ENCODE measurements at places on chromosomes 3 and 15. TPM values are rescaled to one million over a fixed set of nuclear protein-coding genes. Genes with fewer than 3 reads are reported as not detected.

RBPMS2 gene
- total RNA-seq: 38.8 TPM

GRCh38 chr3:105503191-105503593 lies 136.5 kb downstream of the ALCAM start:
- DNase-seq: peak; percentile 12
- H3K36me3 ChIP-seq: no peaks in the 10 kb centered on the region
- H3K27me3 ChIP-seq: no peaks in the 10 kb centered on the region
- H3K27ac ChIP-seq: no peak overlapping the region

DNA sequence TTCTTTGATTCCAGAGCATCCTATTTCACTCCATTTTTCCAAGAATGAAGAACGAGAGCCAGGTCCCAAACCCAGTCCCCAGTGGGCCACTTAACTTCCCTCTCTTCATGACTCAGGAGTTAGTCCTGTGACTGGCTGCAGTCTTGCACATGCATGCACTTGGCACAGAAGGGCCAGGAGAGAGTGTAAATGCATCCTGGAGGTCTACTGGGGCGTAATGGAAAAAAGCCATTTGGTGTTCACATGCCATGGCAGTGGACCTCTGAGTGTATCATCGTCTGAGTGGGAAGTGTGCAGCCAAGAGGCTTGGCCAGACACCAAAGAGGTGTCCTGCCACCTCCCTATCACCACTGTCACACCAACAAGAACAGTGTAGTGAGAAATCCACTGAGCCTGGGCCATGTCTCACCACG lies 15.1 kb upstream of the RFTN1 start:
- DNase-seq: no peak
- H3K4me3 ChIP-seq: no peak overlapping the region
- no peaks in the 10 kb centered on the region for H3K4me1 ChIP-seq
- no peaks in the 10 kb centered on the region for H3K36me3 ChIP-seq
- no peak overlapping the region for H3K27ac ChIP-seq
- no peaks in the 10 kb centered on the region for H3K27me3 ChIP-seq

UBE3A gene
- 190 TPM for total RNA-seq

- H3K27ac ChIP-seq: no peak overlapping the region
- no peak overlapping the region for H3K4me3 ChIP-seq
- no peaks in the 10 kb centered on the region for H3K27me3 ChIP-seq
- H3K36me3 ChIP-seq: no peaks in the 10 kb centered on the region
- DNase-seq: peak; percentile 78
- peaks cover 7% of the 10 kb centered on the region for H3K4me1 ChIP-seq
Measured at GRCh38 chr3:21435871-21436270, 315.1 kb downstream of the ZNF385D start.

All from stomach (tissue), 19 donors.